ENCODE measurements at places on chromosomes 1 and 21.

GRCh38 chr1:26692793-26693490 lies 2.9 kb upstream of the ARID1A start:
- peak; percentile 61 for DNase-seq

DNA sequence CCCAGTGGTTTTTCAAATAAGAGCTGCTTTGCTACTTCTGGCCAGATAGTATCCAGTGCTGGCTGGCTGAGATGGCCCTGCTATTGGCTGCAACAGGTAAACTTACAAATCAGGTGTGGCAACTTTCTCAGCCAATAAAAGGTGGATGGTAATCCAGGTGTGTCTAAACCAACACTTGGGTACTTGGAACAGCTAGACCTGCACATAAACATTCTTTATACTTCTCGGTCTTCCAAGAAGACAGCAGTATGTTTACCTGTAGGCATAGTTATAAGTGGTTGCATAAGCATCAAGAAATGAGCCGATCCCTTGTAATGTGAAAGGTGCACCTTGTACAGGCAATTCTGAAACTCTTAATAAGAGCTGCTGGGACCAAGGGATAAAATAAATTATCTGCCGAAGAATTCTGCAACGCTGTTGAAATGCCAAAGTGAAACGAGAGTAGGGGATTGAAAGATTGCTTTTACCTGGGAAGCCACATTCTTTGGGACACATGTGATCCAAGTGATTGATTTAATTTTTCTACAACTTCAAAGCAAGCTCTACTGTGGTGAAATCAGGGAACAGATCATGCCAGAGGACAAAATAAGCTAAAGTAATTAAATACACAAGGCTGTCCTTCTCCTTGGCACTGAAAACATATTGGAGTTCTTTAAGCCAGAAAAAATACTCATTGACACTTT lies at the start of gene CLDN8:
Gene CLDN8 (minus strand): TSS at position 57 of the 683 bp plus-strand sequence. CDS start 172 bp downstream, outside the sequence.
- DNase-seq: no peak

DNA sequence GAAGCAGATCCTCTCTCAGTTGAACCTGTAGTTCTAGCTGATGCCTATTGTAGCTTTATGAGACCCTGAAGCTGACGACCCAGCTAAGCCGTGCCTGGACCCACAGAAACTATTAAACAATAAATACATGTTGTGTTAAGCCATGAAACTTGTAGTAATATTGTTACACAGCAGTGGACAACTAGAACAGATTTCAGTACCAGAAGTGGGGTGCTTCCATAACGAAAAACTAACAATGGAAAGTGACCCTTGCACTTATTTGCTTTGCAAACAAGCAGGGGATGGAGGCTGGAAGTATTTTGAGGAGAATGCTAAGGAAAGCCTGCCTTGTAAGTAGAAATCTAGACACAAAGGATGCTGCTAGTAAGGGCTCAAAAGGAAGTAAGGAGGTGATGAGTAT lies 18.1 kb upstream of the HEATR1 start:
- DNase-seq: no peak

GRCh38 chr1:9826616-9827015 lies 2.9 kb upstream of the CLSTN1 start:
- DNase-seq: no peak

- DNase-seq: no peak
Observed at GRCh38 chr1:53593758-53594380, 134.7 kb downstream of the DMRTB1 start.

- DNase-seq: no peak
Observed at GRCh38 chr1:112383759-112384370, 12.1 kb upstream of the CTTNBP2NL start.

DNA sequence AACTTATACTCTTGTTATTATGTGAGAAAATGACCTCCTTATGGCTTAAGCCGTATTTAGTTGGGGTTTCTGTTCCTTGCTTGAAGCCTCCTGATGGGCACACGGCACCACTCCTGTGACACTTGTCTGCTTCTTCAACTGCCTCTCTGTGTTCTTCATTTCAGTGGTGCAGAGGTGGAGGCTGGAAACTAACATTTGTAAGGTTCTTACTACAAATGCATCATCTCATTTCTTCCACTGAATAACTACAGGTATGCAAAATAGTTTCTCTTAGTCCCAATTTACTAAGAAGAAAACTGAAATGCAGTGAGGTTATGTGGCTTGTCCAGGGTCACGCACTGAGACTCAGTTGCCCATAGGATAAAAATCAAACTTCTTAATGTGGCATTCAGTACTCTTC lies 23.6 kb upstream of the ZNF362 start:
- no peak for DNase-seq

- no peak for DNase-seq
Observed at GRCh38 chr1:191674626-191675179, 483.6 kb upstream of the RGS18 start.

DNA sequence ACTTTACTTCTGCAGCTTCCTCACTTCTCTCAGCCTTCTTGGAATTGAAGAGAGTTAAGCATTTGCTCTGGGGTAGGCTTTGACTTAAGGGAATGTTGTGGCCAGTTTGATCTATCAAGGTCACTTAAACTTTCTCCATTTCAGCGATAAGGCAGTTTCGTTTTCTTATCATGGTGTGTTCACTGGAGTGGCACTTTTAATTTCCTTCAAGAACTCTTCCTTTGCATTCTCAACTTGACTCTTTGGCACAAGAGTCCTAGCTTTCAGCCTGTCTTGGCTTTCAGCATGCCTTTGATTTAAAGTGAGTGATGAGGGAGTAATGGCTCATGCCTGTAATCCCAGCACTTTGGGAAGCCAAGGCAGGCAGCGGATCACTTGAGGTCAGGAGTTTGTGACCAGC lies 38.7 kb downstream of the HS2ST1 start:
- DNase-seq: no peak

DNA sequence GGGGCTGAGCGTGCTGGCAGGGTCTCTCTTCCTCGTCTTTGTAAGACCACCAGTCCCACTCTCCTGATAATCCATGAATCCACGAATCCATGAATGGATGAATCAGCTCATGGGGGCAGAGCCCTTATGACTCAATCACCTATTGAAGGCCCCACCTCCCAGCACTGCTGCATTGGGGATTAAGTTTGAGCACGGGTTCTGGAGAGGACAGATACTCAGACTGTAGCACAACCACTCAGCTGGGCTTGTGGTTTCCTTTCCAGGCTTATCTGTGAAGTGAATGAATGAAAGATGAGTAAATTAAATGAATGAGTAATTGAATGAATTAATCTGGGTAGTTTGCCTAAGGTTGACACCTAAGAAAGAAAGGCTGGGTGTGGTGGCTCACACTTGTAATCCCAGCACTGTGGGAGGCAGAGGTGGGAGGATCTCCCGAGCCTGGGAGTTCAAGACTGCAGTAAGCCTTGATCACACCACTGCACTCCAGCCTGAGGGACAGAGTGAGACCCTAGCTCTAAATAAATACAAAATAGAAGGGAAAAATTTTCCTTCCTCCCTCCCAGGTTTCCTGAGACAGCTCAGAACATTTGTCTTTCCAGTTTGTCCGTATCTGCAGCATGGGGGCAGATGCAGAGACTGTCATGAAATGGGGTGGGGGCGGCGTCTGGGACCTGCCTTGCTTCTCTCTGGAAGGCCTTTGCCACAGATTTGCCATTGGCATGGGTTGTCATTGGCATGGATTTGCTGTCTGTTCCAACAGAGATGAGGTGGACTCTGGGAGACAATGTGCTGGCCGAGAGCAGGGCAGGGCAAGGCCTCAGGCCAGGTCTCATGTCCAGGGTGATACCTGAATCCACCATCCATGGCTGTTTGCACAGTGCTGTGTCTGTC lies 187.7 kb upstream of the C1orf174 start:
- no peak for DNase-seq

DNA sequence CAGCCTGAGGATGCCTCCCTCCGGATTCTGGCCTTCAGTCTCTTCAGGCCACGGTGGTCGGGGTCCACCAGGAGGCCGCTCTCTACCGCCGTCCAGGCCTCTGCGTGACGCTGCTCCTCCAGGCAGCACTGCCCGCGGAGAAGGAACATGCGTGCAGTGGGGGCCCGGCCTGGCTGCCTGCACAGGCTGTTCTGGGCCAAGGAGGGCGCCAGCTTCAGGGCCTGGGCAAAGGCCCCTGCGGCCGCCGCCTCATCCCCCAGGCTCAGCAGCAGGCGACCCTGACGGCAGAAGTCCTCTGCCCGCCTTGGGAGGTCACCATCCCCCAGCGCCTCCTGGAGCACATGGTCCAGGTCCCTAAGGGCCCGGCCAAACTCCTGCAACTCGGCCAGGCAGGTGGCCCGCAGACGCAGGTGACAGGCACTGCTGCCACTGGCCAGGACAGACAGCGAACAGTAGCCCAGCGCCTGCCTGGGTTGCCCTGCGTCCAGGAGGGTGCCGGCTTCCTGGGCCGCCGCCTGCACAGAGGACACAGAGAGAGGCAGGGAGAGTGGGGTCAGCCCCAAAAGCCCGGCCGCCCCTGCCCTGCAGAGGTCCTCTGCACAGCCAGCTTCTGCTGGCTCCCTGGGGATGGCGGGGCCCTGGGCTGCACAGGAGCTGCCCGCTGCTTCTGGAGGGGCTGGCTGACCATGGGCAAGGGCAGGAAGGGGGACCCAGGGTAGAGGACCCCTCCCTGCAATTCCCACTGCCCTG lies 8.7 kb upstream of the MMEL1 start:
- no peak for DNase-seq

GRCh38 chr1:84704872-84705417 lies 14.7 kb upstream of the SSX2IP start:
- no peak for DNase-seq

- DNase-seq: no peak
Observed at GRCh38 chr1:46487818-46488218, 1.8 kb upstream of the DMBX1 start.

GRCh38 chr1:220783453-220783852 lies 3.3 kb upstream of the MTARC1 start:
- no peak for DNase-seq

GRCh38 chr1:234474375-234474774 lies 4.6 kb downstream of the TARBP1 start:
- DNase-seq: no peak

DNA sequence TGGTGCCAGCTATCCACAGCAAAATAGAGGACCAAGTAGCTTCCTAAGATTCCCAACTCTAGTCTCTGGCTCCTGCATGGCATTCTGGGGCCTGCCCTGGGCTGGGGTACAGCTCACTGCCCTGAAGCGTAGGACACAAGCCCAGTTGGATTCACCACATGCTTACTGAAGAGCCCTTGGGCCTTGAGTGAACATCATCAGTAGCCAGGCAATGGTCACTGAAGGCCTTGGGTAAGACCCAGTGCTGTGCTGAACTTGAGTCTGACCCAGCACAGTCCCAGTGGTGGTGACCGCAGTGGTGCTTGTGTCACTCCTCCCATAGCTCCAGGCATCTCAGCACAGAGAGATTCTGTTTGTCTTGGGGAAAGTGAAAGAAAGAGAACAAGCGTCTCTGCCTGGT lies 7.7 kb upstream of the LCE3A start:
- DNase-seq: no peak

GRCh38 chr1:212109728-212110127 lies 74.2 kb downstream of the DTL start:
- no peak for DNase-seq

DNA sequence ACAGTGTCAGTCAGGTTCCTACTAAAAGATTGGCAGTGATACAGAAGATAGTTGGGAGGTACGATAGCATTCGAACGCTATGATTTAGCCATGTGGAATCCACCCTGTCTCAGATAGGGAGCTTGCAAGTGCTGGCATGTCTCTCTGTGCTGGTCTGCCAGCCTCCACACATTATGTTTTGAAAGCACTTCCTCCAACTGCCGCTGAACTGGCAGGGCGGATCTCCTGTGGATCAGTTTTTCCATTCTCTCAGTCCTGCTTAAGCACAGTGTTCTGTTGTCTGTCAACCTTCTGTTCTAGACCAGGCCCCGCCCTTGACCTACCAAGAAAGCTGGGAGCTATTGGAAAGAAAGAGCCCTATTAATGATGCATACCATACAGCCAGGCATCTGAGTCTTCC lies 65.5 kb upstream of the PALMD start:
- DNase-seq: no peak

DNA sequence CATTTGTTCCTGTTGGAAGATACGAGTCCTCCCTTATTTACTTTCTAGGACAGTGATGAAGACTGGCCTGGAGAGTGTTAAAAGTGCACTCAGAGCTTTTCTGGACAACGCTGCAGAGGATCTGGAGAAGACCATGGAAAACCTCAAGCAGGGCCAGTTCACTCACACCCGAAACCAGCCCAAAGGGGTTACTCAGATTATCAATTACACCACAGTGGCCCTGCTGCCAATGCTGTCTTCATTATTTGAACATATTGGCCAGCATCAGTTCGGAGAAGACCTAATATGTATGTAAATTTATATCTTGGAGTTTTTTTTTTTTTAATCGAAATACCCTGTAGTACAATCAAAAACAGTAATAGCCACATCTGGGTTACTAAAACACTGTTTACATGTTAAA lies 190.5 kb downstream of the ZP4 start:
- no peak for DNase-seq
